ENCODE measurements at places on chromosomes 11 and 22. TPM values are rescaled to one million over a fixed set of nuclear protein-coding genes. Genes with fewer than 3 reads are reported as not detected.

GRCh38 chr11:112004389-112004788 is 20.8 kb upstream of the DLAT start:
- H3K36me3 ChIP-seq: no peaks in the 10 kb centered on the region
- H3K4me1 ChIP-seq: no peaks in the 10 kb centered on the region
- no peaks in the 10 kb centered on the region for H3K27me3 ChIP-seq
- no peak overlapping the region for H3K4me3 ChIP-seq

DNA sequence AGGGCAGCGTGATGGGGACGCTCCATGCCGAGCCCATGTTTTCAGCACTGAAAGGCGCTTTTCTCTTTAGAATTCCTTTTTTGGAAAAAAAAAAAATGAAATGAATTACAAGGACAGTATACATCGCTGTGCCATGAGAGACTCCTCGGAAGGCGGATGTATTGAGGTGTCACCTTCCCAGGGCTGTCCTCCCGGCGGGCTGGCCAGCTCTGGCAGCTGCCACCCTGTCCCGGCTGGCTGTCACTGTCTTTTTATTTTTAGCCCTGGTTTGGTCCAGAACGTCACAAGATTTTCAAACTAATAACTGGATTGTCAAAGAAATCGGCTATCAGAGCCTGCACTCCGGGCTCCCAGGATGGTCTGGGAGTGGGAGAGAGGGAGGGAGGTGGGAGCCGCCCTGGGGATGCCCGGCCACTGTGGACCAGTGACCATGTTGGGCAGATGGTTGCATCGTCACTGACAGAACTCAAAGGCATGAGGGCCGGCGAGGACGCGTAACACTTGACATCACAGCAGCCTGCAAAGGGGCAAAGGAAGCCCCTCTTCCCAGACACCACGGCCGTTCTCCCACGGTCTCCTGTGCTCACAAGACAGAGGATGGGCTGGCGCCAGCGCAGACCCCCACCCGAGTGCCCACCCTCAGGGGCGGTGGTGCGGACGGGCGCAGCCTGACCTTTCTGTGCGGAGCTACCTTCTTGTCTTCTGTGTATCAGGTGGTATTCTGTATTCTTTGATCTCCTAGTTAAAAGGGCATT is 392.9 kb downstream of the TBC1D22A start:
- H3K27me3 ChIP-seq: no peaks in the 10 kb centered on the region
- DNase-seq: no peak
- no peaks in the 10 kb centered on the region for H3K36me3 ChIP-seq
- no peak overlapping the region for H3K4me3 ChIP-seq

The OR6A2 gene
- polyA plus RNA-seq: not detected

The ENTHD1 gene
- 0.10 TPM for polyA plus RNA-seq

The RAPSN gene
- polyA plus RNA-seq: not detected

The PTPMT1 gene
- polyA plus RNA-seq: 68.3 TPM

- H3K27me3 ChIP-seq: peaks cover 4% of the 10 kb centered on the region
- H3K27ac ChIP-seq: no peak overlapping the region
- no peak for DNase-seq
- no peak overlapping the region for H3K4me3 ChIP-seq
- no peaks in the 10 kb centered on the region for H3K4me1 ChIP-seq
Observed at GRCh38 chr11:33545931-33546330, 154.7 kb downstream of the C11orf91 start.

DNA sequence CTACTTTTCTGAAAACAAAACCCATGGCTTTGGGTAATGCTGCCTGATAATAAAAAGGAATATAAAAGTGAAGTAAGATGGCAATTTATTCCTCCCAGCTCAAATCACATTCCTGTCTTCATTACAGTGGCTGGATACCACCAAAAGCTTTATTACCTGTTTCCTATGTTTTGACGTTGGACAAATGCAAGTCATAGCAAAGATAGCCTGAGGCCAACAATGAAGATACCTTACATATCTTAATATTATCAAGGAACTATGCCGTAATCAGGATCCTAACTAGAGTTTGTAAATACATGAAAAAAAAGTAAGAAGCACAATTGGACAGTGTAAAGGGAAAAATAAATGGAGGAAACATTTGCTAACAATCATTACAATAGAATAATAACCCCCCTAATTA is 202.4 kb downstream of the SOX6 start:
- H3K27ac ChIP-seq: no peak overlapping the region
- no peaks in the 10 kb centered on the region for H3K27me3 ChIP-seq

DNA sequence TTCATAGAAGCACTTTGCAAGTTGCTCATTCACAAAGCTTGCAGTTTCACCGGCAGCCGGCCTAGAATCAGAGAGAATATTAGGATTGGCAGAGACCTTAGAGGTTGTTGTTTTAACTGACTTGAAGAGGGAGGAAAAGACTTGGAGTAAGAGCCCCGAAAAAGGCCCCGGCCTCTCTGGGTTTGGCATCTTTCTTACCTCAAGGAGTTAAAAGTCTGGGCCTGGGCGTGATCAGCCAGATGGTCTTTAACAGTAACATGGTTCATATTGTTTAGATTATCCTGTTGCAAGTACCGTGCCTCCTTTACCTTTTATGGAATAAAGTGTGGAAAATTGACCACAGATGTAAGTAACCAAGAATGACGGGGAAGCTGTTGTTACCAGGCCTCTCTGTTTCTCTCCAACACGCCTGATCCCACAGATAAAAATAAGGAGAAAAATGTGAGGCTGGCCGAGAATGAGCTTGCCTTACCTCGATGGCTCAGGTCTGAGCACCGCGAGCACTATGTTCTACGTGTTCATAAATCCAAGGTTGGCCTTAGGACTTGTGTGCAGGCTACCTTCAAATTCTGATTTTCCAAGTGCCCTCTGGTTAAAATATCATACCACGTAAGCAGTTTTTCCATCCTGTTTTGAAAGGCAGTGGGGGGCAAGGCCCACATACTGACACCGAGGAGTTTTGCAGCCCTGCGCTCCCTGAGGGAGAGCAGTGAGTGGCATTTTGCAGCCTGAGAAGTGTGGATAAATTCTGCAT is 56.4 kb downstream of the PARVA start:
- no peaks in the 10 kb centered on the region for H3K36me3 ChIP-seq
- no peaks in the 10 kb centered on the region for H3K27me3 ChIP-seq
- no peak overlapping the region for H3K27ac ChIP-seq

The SCGB1C1 gene
- polyA plus RNA-seq: not detected

- DNase-seq: no peak
- H3K36me3 ChIP-seq: peaks cover 14% of the 10 kb centered on the region
- peaks cover 32% of the 10 kb centered on the region for H3K4me1 ChIP-seq
Observed at GRCh38 chr11:774873-775592, 2.3 kb downstream of the GATD1 start.

DNA sequence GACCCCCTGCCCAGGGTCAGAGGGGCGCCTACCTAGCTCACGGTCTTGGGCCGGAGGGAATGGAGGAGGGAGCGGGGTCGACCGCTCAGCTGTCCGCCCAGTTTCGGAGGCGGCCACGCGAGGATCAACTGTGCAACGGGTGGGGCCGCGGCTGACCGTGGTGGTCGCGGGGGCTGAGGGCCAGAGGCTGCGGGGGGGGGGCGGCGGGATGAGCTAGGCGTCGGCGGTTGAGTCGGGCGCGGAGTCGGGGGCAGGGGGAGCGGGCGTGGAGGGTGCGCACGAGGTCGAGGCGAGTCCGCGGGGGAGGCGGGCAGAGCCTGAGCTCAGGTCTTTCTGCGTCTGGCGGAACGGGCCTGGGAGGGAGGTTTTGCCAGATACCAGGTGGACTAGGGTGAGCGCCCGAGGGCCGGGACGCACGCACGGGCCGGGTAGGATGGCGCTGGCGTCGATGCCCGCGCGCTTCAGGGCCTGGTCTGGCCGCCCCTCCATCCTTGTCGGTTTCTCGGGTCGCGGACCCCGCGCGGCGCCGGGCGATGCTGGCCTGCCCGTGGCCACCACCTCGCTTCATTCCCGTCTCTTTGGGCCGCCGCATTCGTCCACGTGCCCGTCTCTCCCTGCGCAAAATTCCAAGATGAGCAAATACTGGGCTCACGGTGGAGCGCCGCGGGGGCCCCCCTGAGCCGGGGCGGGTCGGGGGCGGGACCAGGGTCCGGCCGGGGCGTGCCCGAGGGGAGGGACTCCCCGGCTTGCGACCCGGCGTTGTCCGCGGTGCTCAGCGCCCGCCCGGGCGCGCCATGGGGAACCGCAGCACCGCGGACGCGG is at the start of gene DRD4:
DRD4 (plus strand) TSS at position 759 of the 822 bp plus-strand sequence; CDS start at position 795, 36 bp downstream.
- no peaks in the 10 kb centered on the region for H3K4me1 ChIP-seq
- H3K27ac ChIP-seq: no peak within 1 kb of the TSS

The BLID gene
- polyA plus RNA-seq: not detected

The CPT1B gene
- not detected for polyA plus RNA-seq

DNA sequence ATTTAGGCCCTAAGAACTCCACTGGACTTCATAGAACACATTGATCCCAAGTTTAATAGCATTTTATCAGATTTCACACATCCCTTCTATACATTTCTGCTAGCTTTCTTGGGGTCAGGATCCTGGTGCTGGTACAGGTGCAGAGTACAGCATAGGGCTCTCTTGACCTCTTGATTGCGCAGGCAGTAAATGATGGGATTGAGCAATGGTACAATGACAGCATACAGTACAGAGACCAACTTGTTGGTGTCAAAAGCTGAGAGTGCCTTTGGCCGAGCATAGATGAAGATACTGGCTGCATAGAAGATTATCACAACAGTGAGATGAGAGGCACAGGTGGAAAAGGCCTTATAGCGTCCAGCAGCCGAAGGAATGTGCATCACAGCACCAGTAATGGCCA is 4.8 kb downstream of the OR6A2 start:
- H3K36me3 ChIP-seq: no peaks in the 10 kb centered on the region
- no peak for DNase-seq
- no peak overlapping the region for H3K4me3 ChIP-seq
- no peaks in the 10 kb centered on the region for H3K27me3 ChIP-seq
- H3K27ac ChIP-seq: no peak overlapping the region

DNA sequence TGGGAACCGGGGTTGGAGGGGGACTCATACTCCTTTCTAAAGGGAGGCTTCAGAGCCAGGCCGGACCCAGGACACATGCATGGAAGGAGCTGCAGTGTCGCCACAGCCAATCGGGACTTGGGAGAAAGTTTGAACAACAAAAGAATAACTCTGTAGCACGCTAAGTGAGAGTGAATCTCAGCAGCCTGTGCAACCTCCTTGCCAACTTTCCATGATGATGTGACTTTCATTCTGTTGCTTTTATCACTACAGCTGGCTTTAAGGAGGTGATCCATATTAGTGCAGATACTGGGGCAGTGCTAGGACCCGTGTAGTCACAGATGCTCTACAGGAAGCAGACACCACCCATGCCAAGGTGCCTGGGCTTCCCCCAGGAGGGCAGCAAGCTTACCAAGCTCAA is 157.3 kb downstream of the MPPED1 start:
- H3K27me3 ChIP-seq: no peaks in the 10 kb centered on the region
- H3K36me3 ChIP-seq: no peaks in the 10 kb centered on the region
- no peaks in the 10 kb centered on the region for H3K4me1 ChIP-seq
- H3K27ac ChIP-seq: no peak overlapping the region
- no peak for DNase-seq
- H3K4me3 ChIP-seq: no peak overlapping the region

DNA sequence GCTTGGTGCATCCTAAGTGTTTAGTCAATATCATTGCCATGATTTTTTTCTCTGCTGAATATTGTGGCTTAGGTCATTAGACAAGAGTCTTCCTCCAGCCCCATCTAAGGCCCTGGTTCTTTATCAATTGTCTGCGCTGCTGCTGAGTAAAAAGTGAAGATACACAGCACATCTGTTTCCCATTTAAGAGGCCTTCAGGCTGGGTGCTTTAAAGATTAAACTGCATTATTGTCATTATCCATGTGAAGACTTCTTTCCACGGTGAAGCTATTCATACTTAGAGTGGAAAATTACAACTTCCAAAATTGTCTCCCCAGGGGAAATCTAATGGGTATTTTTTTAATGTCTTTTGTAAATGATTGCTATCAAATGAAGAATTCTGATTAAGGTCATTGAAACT is 719.8 kb upstream of the LRRC4C start:
- no peak overlapping the region for H3K27ac ChIP-seq
- H3K4me3 ChIP-seq: no peak overlapping the region
- H3K27me3 ChIP-seq: no peaks in the 10 kb centered on the region
- H3K36me3 ChIP-seq: no peaks in the 10 kb centered on the region

DNA sequence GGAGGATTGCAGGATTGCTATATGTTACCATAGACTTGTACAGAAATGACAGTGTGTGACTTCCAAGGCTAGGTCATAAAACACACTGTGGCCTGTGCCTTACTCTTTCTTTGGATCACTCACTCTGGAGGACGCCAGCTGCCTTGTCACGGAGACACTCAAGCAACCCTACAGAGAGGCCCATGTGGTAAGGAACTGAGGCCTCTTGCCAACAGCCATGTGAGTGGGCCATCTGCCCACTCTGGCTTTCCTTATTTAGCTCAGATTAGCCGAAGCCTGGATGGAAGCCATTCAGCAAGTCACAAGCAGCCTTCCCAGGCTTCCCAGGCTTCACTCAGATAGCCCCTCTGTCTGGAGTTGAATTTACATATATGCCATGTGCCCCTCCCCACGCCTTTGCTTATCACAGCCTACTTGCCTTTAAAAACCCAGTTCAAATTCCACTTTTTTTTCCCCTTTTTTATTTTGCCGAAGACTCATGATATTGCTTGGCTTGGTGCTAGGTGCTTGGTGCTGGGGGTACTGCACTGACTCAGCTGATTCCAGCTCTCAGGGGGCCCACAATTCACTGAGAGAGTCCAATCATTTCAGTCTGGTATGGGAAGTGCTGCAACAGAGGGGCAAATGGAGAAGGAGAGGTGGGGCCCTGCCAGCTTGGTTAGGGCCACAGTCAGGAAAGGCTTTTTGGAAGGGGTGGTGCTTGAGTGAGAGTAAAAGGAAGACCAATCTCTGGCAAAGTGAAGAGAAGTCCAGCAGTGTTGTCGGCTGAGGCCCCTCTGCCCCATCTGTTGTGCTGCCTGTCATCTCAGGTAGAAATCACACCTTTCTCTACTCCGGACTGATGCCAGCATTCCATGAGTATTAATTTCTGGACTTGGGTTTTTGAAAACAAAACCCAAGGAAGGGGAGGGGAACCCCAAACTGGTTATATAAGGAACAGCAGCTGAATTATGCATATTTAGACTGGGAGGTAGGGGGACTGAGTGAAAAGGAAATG is 14.5 kb upstream of the P4HA3 start:
- no peak for DNase-seq
- H3K4me3 ChIP-seq: no peak overlapping the region
- H3K36me3 ChIP-seq: no peaks in the 10 kb centered on the region
- peaks cover 4% of the 10 kb centered on the region for H3K27me3 ChIP-seq
- no peak overlapping the region for H3K27ac ChIP-seq

DNA sequence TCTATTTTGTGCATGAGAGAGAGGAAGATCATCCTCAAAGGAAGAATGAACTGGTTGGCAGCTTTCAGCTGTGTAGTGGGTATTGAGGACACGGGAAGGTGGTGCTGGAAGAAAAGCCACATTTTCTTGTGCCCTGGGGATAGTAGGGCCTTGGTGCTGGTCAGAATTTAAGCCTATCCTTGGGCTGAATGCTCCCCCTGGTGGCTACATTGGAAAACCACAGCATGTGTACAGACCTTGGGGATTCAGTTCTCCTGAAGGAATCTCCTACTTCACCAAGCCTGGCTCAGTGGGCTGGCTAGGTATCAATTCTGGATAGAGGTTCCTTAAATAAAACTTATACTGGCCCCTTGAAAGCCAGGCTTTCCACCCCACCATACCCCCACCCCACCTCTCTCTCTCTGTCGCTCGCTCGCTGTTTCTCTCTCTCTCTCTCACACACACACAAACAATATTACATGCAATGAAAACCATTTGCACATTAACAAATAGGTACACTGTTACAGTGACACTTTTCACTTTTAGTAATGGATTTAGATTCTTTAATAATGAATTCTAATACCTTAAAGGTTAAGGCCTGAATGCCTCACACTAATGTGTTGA is 2.8 kb upstream of the OR51M1 start:
- H3K36me3 ChIP-seq: no peaks in the 10 kb centered on the region
- no peak overlapping the region for H3K4me3 ChIP-seq
- no peaks in the 10 kb centered on the region for H3K4me1 ChIP-seq
- H3K27ac ChIP-seq: no peak overlapping the region
- no peak for DNase-seq
- no peaks in the 10 kb centered on the region for H3K27me3 ChIP-seq

The PLA2G3 gene
- not detected for polyA plus RNA-seq

Measured in CD4-positive, alpha-beta memory T cell (primary cell).